Ovary (tissue), 10 donors: ENCODE measurements at places on chromosomes 11 and 22. TPM values are rescaled to one million over a fixed set of nuclear protein-coding genes. Genes with fewer than 3 reads are reported as not detected.

DNA sequence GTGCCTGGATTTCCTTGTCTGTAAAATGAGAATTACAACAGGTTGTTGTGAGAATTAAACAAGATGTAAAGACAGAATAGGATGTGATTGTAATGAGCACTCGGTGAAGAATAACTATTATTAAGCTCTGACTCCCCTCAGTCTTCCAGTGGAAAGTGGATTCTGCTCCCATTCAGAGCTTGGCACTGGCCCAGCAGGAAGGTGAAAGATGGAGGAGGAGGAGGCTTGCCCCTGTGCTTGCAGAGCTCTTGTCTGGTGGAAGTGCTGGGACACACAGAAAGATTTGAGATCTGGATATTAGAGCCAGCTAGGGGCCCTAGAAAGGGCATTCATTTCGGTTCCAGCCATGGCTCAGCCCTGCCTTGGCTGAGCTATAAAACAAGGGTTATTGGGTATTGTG lies 28.2 kb downstream of the PHLDB1 start:
- no peak for DNase-seq

GRCh38 chr11:100895449-100895848 lies 208.4 kb downstream of the ARHGAP42 start:
- no peak for DNase-seq

DNA sequence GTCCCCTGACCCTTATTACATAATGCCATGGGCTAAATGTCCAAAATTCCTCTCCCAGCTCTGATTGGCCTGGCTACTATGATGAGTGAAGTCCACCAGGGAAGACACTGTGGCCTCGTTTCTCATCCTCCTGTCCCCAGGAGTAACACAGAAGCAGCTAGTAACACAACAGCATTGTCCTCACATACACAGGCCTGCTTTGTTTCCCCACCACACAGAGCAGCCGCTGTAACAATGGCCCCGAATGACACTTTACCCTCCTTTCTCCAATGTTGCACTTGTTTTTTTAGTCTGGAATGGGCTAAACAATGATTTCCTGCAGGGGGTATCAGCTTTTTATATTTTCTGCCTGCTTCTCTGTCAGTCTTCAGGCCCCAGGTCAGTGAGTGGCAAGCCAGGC lies at the start of gene PRR5L:
Gene PRR5L (plus strand): TSS at position 363 of the 400 bp plus-strand sequence. CDS start 104,834 bp downstream, outside the sequence.
- no peak for DNase-seq

GRCh38 chr11:125146232-125146631 lies 18.3 kb upstream of the PKNOX2 start:
- DNase-seq = no peak

DNA sequence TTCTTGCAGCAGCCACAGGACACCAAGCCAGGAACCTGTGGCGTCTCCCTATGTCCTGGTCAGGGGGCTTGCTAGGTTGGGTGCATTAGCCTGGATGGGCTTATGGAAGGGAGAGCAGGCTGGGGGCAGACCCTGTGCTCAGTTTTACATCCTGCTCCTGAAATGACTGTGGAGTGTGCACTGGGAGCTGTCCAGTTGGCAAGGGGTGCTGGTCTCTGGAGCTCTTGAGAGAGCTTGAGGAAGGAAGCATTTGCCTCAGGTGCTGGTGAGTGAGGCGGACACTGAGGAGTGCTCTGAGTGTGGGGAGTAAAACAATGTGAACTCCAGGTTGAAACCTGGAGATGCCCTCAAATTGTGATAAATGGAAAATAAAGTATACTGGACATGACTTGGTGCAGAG lies 3.4 kb downstream of the SCGB1D4 start:
- no peak for DNase-seq

GRCh38 chr11:65378208-65378927 lies 4.1 kb downstream of the SLC25A45 start:
- no peak for DNase-seq

The SPDYC gene
- not detected for total RNA-seq

The SLC25A17 gene
- 27.8 TPM for total RNA-seq

- no peak for DNase-seq
Observed at GRCh38 chr11:106193956-106194355, 116.5 kb downstream of the AASDHPPT start.

GRCh38 chr11:118673361-118674081 lies 5.9 kb downstream of the TREH start:
- no peak for DNase-seq

The CASP5 gene
- total RNA-seq = not detected

- no peak for DNase-seq
Observed at GRCh38 chr11:128643661-128644317, 50.1 kb upstream of the FLI1 start.

- DNase-seq = no peak
Observed at GRCh38 chr22:45752036-45752435, 80.4 kb downstream of the ATXN10 start.

GRCh38 chr11:62854825-62855570 lies 15.6 kb upstream of the WDR74 start:
- no peak for DNase-seq

- no peak for DNase-seq
Observed at GRCh38 chr22:22711532-22711913, 67.1 kb downstream of the GGTLC2 start.

The OR52N2 gene
- not detected for total RNA-seq

GRCh38 chr11:67299471-67300191 lies 3.7 kb upstream of the SSH3 start:
- no peak for DNase-seq
